ENCODE measurements at places on chromosomes 2 and 18.

GRCh38 chr2:209943776-209944175 is 58.7 kb upstream of the RPE start:
- DNase-seq, result no peak

GRCh38 chr2:131077966-131078365 is 15.3 kb downstream of the FAM168B start:
- DNase-seq, result no peak

- no peak for DNase-seq
Observed at GRCh38 chr2:147398996-147399395, 445.8 kb upstream of the ACVR2A start.

- DNase-seq, result no peak
Observed at GRCh38 chr18:8507361-8507760, 101.9 kb upstream of the RAB12 start.

- DNase-seq, result no peak
Observed at GRCh38 chr2:64957109-64957903, 31.9 kb upstream of the SLC1A4 start.

All from activated CD4-positive, alpha-beta T cell treated with anti-CD3 and anti-CD28 coated beads for 24 hours (primary cell).